Activated naive CD4-positive, alpha-beta T cell (primary cell): ENCODE measurements at places on chromosomes 3 and 15.

DNA sequence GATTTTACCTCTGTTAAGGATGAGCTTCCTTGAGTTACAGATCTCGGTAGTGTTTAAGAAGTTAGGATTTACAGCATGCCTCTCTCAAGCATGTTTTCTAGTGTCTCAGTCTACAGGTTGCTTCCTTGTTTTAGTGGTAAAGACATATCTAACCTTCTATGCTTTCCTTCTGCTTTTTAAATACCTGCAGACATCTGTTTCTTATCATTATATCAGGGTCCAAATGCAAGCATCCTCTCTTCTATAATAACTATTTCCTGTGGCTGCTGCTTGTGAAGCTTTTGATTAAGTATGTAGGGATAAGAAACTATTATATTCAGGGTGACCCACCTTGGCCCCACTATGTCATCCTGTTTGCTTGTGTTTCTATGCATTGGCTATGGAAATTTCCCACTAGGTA is 112.2 kb upstream of the LRRFIP2 start:
- no peak for DNase-seq

DNA sequence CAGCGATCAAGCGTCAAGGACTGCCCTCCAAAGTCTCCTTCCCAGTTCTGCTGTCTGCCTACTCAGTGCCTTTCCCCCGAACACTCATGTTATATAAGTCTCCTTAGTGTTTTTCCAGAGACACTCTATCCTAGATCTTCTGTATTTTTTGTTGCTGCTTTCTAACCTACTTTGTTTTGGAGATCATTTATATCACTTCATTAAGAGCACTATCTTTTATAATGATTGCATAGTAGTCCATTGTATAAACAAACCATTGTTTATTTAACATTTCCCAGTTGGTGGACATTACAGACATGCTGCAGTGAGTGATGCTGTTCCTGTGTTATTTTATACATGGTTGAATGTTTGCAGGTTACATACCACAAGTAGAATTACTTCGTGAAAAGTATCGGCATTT is 47.1 kb downstream of the SLC25A26 start:
- DNase-seq: no peak

DNA sequence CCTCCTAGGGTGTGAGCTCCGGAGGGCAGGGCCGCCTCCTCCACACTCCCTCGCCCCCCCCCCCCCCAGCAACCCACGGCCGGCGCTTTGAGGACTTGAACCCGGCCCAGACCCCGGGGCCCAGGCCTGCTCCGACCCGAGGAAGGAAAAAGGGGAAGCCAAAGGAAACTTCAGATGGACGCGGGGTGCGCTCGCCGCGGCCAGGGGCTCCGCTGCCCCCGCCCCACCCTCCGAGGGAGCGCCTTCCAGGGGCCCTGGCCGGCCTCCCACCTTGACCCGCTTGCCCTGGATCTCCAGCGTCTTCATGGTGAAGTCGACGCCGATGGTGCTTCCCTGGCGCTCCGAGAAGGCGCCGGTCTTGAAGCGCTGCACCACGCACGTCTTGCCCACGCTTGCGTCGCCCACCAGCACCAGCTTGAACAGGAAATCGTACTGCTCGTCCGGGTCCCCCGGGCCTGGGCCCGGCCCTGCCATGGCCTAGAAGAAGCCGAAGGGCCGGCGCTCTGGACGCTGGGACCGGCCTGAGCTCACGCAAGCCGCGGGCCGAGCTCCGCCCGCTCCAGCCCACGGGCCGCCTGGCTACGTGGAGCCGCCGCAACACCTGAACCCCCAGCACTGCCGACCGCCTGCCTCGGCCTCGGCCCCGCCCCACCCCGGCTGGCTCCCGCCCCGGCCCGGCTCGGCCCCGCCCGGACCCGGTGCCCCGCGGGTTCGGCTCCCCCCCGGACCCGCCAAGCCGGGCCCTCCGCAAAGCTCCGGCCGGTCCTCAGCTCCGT is 400 bp downstream of the RAB43 start:
- DNase-seq: no peak

DNA sequence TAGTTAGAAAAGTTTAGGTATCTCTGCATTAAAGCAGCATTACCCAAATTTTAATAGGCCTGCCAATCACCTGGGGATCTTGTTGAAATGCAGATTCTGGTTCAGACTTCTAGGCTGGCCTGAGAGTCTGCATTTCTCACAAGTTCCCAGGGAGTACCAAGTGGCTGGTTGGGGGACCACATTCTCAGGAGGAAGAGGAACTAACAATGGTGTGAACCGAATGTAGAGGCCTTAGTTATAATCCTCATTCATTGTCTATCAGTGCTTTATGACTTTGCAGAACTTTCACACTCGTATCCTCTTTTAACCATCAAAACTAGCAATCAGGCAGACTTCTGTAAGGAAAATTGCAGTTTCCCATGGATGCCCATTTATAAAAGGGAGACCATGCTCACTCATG is 38.2 kb upstream of the UBE2E1 start:
- no peak for DNase-seq

DNA sequence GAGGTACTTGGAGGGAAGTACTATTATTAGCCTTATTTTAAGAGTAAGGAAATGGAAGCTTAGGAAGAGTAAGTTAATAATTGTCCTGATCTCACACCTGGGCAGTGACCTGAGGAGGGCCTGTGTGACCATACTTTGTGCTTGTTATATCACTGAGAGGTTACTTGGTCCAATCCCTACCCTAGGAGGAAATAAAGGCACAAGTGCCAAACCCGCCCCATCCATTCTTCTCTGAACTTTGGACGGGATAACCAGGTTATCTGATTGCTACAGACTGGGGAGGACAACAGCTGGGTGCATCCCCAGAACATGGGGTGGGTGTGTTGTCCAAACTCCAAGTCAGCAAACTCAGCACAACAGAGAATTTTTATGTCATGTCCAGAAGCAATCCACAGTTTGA is 77.7 kb upstream of the NR2E3 start:
- no peak for DNase-seq

DNA sequence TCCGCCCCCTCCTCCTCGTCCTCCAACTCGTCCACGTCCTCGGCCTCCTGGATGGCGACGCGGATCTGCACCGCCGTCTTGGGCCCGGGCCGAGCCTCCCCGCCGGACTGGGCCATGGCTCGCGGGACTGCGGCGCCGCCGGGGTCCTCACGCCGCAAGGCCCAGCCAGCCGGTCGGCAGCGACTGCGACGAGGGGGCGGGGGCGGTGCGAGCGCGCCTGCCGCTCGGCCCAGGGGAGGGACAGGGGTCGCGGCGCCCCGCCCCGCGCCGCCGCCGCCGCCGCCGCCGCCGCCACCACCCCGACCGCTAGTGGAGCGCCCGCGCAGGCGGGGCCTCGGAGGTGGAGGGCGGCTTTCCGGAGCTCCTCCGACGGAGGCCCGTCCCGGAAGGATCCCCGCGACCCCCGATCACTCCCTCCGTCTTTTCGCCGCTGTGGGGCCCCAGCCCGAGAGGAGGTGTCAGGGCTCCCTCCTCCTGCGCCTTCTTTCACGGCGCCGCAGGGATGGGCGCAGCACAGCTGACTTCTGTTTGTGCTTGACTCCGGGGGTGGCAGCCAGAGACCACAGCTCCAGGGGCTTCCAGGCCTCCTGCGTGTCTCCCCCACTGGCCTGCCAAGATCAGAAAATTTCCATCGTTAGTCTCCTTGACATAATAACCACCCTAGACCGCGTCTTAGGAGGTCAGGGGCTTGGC is at the start of gene LARP6:
Gene LARP6 (minus strand): TSS at position 185 of the 693 bp plus-strand sequence. CDS start 69 bp downstream, at position 116.
- DNase-seq: no peak

- no peak for DNase-seq
These were observed 103.1 kb downstream of the TLE3 start for GRCh38 chr15:69994429-69995205.
